Aorta (tissue), 5 donors: ENCODE measurements at places on chromosomes 1 and 21. TPM values are rescaled to one million over a fixed set of nuclear protein-coding genes. Genes with fewer than 3 reads are reported as not detected.

DNA sequence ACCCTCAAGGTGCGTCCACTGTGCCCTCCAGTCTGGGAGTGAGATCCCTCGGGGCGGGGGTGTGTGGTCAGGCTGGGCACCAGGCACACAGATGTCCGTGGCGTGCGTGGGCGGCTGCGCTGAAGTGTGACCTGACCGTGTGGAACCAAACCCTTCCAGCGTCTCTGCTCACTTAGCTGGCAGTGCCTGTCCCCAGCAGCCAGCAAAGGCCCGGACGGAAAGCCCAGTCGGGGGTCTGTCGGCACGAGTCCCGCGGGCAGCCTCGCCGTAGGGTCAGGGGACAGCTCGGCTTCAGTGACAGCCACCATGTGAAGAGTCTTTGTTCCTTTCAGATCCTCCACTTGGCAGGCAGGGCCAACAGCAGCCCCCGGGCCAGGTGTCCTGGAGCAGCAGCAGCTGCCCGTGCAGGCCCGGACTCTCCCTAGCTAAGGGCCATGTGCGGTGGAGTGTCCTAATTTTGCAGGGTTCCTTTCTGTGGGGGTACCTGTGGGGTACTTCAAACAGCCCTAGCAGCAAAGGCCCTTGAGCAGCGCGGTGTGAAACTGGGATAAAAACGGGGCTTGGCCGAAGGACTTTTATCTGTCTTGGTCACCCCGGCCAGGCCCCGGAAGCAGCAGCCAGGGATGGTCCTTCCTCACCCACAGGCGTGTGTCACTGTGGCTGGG is 11.6 kb downstream of the TTLL10 start:
- peak; percentile 71 for DNase-seq

DNA sequence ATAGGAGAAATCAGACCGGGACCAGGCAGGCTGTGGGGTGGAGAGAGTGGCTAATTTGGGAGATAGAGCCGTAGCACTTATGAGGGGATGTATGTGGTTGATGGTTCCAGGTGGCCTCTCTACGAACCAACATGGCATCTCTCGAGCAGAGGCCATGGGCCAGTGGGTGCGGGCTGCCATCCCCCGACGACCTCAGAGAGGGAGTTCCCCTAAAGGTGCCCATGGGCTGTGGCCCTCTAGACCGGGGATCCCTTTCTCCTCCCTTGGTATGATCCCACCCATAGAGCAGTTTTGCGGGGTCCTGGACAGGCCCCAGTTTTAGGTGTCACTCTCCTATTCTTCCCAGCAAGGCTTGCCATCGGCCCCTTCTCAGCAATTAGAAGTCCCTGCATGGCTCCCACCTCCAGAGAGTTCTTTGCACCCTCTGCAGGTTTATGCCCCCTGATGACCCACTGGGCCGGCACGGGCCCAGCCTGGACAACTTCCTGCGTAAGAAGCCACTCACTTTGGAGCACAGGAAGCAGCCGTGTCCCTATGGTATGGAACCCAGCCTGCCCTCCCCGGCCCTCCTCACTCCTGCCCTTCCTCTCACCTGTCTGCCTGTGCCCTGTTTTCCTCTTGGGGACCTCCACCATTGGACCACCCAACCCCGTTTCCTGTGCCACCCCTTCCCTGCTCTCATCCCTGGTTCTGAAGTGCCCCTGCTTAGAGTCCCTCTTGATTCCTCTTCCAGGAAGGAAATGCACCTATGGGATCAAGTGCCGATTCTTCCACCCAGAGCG is 7.8 kb downstream of the ZC3H12A start:
- DNase-seq: no peak

DNA sequence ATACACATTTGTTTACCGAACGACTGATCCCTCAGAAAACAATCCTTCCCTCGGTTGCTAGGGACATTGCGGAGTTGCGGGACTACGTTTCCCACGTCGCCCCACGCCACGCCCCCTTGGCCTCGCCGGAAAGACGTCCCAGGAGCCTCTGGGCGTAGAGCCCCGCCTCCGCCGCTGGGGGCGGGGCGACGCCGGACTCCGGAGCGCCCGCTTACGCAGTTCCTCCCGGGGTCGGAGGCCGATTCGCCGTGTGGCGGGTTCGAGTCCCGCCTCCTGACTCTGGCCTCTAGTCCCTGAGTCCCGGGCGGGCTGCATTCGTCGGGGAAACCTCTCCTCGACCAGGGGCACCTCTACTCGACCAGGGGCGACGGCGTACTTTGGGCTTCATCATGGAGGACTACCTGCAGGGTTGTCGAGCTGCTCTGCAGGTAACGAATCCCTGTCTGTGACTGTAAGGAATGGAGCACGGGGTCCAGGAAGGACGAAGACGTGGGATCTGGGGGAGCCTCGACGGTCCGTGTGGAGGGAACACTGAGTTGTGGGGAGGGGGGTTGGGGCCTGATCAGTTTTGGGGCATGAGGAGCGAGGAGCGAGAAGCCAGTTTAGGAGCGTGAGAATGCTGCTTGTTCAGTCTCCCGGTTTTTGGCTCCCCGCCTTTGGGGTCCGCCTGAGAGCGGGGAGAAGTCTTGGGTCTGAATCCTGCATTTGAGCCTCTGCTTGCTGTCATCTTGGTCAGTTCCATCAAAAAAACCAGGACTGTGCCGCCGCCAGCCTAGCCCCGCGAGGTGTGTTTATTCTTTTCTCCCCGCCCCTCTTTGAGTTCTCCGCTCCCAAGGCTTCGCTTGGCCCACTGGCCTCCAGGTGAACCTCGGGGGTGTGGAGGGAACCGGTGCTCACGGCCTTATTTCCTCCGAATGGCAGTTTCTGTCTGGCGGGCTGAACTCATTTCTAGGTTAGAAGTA is at the start of gene PRUNE1:
TSS of gene PRUNE1 (plus strand) at position 206 of the 962 bp plus-strand sequence. CDS start at position 390, 184 bp downstream.
- peak; percentile 100 for DNase-seq

GRCh38 chr1:93734999-93735398 is 53.4 kb upstream of the BCAR3 start:
- no peak for DNase-seq

DNA sequence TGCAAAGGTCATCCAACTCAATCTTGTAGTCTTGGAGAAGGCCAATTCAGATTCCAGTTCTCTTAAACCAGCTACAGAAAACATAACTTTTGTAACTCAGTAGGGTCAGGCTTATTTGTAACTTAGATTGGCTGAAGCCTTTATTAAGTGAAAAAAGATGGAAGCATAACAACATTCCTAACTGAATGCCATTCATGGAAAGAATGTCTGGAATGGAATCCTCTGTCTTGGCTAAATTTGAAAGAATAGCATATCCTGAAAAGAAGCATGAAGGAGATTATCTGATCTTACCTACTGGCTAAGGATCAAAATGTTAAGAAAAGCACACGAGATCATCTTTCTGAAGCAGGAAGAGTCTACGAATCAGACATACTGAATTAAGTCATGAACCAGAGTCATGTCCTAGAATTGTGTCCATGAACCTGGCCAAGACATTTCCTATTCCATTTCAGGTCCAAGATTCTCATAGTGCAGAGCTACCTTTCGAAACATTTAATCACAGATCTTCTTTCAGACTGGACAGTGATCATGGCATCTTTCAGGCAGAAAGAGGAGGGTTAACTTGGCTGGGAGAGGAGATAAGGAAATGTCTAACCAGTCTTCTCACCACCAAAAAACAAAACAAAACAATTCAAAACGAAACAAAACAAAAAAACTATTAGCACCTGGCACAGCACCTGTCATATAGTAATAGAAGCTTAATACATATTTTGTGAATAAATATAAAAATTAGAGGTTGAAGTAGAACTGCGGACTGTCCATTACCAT is 75.6 kb downstream of the XCL2 start:
- no peak for DNase-seq

DNA sequence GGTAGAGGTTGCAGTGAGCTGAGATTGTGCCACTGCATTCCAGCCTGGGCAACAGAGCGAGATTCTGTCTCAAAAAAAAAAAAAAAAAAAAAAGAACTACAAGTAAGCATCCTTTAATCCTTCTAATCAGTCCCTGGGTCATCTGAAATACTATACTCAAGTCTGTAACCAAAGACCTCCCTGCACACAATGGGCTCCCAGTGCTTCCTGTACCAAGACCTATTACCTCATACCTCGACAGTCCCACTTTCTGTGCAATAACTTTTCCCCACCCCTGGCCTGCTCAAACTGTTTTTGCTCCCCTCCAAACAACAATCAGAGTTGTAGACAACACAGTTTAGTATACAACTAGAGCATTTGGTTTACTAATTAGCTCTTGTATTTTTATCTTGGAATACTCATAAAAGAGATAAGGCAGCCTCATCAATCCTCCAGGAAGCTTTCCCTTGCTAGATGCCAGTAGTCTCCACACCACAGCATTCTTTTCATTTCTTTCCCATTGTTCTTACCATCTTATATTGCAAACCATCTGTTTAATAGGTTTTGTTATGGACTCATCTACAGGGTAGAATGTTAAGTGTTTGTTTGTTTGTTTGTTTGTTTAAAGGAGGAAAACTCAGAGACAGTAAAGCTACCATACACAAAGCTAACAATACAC is 19.2 kb upstream of the RLF start:
- no peak for DNase-seq

- DNase-seq: no peak
These were observed 256.7 kb downstream of the KIF26B start for GRCh38 chr1:245411245-245412036.

DNA sequence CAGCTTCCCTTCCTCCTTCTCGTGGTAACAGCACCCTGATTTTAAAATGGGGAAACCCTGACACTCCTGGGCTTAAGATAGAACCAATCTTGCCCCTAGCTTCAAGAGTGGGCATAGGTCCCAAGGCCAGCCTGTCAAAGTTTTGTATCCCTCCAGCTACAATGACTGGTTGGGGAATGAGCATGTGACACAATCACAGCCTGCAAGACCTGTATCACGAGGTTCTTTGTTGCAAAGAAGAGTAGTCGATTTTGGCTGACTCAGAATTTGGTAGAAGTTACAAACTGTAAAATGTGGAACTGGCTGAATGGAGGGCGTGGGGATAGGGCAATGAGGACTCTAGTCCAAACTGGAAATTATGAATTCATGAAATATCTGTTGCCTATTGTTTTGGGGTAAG is 18.7 kb downstream of the CTSK start:
- no peak for DNase-seq

- DNase-seq: no peak
These were observed 15.2 kb upstream of the TRIM45 start for GRCh38 chr1:117136749-117137148.

- no peak for DNase-seq
These were observed 25.7 kb upstream of the XPR1 start for GRCh38 chr1:180606155-180606554.

DNA sequence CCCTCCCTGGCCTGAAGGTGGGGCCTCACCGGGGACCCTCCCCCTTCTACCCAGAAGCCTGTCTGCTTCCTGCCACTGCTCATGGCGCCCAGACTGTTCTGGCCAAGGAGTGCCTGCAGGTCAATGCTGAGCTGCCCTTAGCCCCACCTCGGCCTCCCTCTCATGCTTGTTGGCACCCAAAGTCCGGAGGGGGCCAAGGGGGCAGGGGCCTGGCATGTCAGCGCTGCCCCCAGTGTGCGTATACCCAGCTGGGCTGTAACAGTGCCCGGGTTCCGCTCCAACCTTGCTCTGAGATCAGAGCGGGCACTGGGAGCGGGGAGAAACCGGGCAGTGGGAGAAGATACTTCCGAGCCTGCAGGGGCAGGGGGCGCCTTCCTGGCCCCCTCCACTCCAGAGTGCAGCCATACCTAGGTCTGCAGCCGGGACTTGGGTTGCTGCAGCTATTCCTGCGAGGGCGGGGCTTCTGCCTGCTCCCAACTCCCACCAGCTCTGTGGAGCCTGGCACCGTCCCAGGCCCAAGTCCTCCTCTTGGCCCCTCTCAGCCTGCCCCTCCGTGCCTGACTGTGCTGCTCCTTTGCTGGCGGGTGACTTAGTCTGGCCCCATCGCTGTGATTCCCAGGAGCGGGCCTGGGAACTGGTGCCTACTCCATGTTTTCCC is 21.4 kb upstream of the TGFB2 start:
- no peak for DNase-seq

GRCh38 chr1:157438146-157438545 is 114.2 kb downstream of the FCRL5 start:
- no peak for DNase-seq

- no peak for DNase-seq
These were observed 34.3 kb upstream of the RAP1GAP start for GRCh38 chr1:21703318-21703963.

DNA sequence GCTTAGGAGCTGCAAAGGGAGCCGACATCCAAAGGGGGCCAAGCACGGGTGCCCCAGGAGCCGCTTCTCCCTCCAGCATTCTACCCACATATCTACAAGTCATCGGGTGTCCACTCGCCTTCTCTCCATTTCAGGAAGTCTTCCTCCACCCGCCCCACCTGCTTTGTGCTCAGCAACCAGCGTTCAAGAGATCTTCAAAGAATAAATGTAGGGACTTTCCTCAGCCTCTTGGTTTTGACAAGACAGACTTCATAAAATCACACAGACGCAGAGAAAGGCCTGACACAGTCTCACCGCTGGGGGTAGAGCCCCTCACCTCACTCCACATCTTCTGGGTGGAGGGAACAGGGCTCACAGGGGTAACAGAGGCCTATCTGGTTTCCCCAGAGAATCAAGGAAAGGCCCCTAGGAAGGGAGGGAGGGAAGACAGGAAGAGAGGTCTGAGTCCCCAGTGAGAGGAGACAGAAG is 49.5 kb downstream of the SSBP3 start:
- peak; percentile 48 for DNase-seq

DNA sequence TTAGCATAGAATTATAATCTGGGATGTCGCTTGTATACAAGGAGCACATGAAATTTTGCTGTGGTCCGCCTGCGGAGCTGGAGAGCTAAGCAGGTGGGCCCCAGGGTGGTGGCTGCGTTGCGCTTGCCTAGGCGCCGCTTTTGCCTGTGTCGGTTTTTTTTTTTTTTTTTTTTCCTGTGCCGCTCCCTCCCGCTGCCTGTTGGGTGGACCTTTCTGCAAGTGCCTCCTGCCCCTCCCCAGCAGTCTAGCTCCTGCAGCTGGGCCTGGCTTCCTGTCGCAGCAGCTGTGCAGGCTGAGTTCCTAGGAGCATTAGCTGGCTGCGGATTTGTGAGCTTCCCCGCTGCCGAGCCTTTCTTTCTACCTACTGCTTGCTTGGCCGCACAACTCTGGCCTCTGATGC is 20.6 kb downstream of the PYHIN1 start:
- no peak for DNase-seq

- no peak for DNase-seq
These were observed 38.9 kb downstream of the MARK1 start for GRCh38 chr1:220566869-220567268.

The CELA3B gene
- 1.8 TPM for total RNA-seq

The GJB5 gene
- total RNA-seq: not detected

The CFHR1 gene
- 1.7 TPM for total RNA-seq

The PTPN22 gene
- 6.7 TPM for total RNA-seq

The PEX10 gene
- total RNA-seq: 9.8 TPM

The CACNA1E gene
- total RNA-seq: 0.19 TPM

The DARS2 gene
- total RNA-seq: 10.0 TPM
